Stimulated activated naive B cell treated with anti-CD40 and anti-IgM and Interleukin-4, amounts not matched to agents 10 μg/mL and 1 μg/mL and 100 μg/mL, for 72 hours (primary cell): ENCODE measurements at places on chromosomes 2 and 18.
A peak's percentile ranks its signal among the peaks of the same experiment; 100 is the strongest.

DNA sequence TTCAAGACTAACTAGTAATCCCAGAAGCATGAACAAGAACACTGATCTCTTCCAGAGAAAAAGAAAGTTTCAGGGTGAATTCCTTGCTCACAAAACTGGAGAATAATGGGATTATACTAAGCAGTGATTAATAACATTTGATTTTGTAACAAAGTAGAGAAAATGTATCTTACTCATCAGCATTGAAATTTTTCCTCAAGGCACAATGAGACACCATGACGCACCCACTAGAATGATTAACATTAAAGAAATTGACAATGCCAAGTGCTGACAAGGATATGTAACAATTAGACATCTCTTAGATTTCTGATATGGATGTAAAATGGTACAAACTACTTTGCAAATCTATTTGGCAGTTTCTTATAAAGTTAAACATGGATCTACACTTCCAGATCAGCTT is 101.1 kb upstream of the EPHA4 start:
- no peak for DNase-seq

DNA sequence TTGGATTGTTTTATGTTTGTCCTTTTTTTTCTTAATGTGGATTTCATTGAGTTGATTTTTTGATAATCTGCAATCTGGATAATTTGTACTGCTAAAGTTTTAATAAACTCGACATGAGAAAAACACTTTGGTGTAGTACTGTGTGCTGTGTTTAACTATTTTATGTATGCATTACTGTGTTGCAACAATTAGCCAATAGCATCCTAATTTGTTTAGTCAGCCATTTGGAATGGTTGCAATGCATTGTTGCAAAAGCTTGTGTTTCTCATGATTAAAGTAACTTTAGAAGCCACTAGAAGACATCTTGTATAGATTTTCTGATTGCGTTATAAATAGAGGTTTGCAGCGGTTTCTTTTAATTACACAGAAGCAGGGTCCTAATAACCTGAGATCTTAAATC is 53.5 kb downstream of the PPIG start:
- DNase-seq, result no peak

- DNase-seq, result no peak
Observed at GRCh38 chr2:162125138-162125537, 26.9 kb downstream of the GCG start.

DNA sequence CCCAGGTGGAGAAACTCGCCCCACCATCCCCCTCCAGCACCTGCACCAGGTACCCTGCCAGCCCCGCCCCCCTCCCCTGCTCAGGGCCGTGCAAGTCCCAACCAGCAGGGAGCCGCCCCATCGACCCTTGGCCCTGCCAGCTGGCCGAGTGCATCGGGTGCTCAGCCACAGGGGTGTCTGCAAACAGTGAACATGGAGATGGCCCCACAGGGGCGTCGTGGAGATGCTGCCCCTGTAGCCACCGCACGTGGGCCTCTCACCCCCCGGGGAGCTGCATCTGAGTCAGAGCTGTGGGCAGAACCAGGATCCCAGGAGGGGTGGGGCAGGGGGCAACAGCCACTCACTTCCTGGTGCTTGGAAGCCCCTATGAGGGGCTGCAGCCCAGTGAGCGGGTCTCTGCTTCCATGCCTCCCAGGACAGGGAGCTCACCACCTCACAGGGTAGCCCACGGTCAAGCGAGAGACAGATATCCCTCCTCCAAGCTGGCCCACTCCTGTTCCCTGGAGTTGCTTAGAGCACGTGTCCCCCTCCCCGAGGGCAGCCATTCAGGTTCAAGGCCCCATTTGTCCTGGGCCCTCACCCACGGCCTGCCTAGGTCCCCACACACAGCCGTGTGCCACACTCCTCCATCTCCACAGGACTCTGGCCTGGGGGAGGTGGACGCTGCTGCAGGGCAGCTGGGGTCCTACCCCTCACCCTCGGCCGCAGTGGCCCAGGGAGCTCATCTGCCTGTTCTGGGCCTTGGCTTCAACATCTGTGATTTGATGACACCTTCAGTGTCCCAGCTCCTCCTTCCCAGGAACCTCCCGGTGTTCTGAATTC is 1.1 kb upstream of the MAB21L4 start:
- no peak for DNase-seq

DNA sequence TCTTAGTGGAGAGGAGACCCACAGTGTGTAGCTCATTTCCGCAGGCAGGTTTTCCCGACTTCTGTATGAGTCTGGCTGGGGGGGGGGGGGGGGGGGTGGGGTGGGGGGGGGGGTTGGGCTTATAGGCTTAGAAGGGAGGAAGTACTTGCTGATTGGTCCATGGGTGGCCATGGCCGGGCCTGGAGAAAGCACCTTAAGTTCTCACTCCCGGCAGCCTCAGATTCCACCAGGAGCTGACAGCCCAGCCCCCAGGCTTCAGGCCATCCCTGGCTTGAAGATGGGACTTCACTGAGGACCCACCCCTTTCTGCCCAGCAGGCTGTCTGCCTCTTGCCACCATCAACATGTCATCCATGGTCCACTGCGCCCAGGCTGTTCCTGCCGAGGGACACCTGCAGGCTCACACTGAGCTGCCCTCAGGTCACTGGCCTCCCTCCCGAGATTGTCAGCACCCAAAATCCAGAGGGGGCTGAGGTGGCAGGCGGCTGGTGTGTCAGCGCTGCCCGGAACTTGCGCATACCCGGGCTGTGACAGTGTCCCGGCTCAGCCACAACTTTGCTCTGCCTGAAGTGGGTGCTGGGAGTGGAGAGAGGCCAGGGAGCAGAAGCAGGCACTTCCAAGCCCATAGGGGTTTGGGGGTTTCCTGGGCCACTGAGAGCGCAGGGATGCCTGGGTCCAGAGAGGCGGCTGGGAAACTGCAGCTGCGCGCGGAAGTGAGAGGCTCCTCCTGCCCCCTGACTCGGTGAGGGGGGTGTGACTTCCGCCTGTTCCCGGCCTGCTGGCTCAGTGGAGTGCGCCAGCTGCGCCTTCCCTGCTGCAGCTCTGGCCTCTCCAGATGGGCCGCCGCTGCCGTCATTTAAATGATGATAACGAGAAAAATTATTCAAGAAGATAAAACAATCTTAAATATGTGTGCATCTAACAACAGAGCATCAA is 256.1 kb downstream of the RPRM start:
- DNase-seq, result no peak

GRCh38 chr2:158894078-158894477 is 74.4 kb upstream of the TANC1 start:
- no peak for DNase-seq

GRCh38 chr2:178284613-178285286 is 90.4 kb downstream of the OSBPL6 start:
- no peak for DNase-seq

GRCh38 chr2:214341646-214342045 is 69.2 kb upstream of the VWC2L start:
- no peak for DNase-seq

- no peak for DNase-seq
Observed at GRCh38 chr2:205296959-205297358, 385.3 kb upstream of the NRP2 start.

DNA sequence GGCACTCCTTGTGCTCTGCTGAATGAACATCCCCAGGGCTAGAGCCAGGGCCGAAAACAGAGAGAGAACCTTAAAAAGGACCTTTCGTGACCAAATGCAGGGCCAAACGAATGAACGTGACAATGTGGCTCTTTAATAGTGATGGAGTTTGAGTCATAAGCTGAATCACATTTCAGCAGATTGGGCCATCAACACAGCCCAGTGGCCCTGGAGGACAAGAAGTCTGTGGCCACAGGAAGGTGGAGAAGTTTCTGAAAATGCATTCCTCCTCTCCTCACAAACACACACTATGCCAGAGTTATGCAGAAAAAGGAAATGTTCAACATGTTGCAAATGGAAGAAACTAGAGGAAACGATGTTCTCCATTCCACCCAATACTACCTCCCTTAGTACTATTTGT is 415.8 kb downstream of the HRH4 start:
- no peak for DNase-seq

- peak; percentile 4 for DNase-seq
Observed at GRCh38 chr2:8803658-8804379, 33.6 kb downstream of the KIDINS220 start.

DNA sequence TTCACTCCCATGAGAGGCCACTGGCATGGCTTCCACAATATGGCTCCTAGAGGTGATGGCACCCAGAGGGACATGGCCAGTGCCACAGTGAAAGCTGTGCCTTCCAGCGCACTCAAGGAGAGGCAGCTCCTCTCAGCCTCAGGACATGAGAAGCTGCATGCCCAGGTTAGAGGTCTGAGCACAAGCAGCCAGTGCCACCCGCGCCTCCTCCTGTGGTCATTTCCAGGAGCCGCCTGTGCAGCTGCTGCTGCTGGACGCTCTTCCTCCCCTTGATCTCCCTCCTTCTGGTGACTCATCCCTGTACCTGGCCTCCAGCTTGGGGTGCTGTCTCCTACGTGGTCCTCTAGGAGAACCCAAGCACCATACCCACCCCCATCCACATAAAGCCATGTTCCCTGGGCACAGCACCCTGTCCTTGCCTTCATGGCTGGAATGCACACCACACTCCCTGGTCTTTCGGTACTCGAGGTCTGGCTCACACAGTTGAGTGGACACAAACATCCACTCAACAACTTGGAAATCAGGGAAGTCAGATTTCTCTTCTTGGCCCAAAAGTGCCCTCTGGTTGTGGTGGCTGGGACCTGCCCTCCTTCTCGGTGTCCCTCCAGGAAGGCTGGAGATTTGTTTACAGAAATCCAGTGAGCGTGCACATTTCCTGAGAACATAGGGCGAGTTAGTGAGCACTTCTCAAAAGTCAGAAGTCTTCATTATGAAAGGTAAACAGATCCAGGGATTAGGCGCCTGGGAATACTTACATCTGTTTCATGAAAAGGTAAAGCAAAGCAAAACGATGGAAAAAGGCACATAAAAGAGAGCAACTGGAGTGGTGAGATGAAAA is 96.7 kb downstream of the EIPR1 start:
- no peak for DNase-seq

DNA sequence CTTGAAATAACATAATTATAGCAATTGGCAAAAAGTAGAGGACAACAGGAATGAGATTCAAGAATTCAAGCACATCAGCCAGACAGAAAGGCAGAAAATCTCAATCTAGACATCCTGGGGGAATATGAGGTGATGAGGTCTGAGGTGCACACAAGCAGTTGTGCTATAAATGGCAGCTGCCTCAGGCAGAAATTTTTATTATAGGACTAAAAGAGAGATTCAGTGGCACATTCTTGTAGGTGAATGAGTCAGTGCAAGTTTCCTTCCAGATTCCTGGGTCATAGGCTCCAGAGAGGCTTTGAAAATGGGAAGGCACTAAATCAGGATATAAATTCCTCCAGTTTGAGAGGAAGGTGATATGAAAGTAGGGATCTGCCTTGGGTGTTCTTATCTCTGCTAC is 127.2 kb upstream of the THSD7B start:
- DNase-seq, result no peak

- DNase-seq, result no peak
Observed at GRCh38 chr2:30361751-30362394, 85.2 kb upstream of the LCLAT1 start.

- no peak for DNase-seq
Observed at GRCh38 chr2:49693961-49694360, 539.6 kb upstream of the FSHR start.

GRCh38 chr18:11752116-11752911 is 63.2 kb downstream of the GNAL start:
- DNase-seq, result no peak

DNA sequence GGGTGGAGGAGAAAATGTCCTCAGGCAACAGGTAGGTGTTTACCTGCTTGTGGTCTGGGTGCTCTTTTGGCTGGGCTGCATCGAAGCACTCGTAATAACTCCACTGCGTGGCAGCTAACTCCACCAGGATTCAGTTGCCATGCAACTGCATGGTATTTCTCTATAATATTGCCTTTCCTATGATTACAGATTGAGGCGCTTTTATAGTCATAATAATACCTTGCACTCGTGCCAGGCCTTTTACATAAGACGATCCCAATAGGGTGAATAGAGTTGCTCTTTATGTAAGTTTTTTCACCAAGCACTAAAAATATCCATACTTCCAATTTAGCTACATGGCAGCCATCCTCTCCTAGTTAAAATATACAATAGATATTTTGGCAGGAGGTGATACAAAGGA is 19.7 kb upstream of the NYAP2 start:
- no peak for DNase-seq

DNA sequence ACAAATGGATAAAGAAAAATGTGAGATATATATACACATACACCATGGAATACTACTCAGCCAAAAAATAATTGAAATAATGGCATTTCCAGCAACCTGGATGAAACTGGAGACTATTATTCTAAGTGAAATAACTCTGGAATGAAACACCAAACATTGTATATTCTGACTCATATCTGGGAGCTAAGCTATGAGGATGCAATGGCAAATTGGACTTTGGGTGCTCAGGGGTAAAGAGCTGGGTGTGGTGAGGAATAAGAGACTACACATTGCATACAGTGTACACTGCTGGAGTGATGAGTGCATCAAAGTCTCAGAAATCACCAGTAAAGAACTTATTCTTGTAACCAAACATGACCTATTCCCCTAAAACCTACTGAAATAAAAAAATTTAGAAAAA is 636.0 kb upstream of the LRATD1 start:
- no peak for DNase-seq

- no peak for DNase-seq
Observed at GRCh38 chr2:2464643-2465042, 133.6 kb upstream of the MYT1L start.
